ENCODE measurements at places on chromosomes 6 and 20.

- no peak for DNase-seq
Measured at GRCh38 chr6:90764001-90764400, 177.1 kb upstream of the MAP3K7 start.

- no peak for DNase-seq
Measured at GRCh38 chr6:12356983-12357972, 67.1 kb downstream of the EDN1 start.

DNA sequence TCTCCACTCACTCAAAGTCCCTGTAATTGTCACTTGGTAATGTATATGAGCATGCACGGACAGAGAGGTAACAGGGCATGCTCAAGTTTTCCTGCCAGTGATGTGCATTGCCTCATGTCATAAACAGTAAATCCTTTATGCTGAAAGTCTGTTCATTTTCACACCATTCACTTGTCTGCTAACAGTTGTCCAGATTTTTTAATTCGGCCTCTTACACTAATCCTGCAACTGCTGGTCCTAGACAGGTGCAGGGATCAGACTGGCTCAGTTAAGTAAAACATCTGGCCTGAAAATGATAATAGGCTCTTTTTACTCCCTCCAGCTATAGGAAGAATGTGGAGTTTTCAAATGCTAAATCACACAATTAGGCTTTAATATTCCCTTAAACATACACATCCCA, 185.4 kb upstream of the VGLL2 start:
- DNase-seq, result no peak

GRCh38 chr6:41199552-41200246, 1.2 kb downstream of the TREML2 start:
- no peak for DNase-seq

DNA sequence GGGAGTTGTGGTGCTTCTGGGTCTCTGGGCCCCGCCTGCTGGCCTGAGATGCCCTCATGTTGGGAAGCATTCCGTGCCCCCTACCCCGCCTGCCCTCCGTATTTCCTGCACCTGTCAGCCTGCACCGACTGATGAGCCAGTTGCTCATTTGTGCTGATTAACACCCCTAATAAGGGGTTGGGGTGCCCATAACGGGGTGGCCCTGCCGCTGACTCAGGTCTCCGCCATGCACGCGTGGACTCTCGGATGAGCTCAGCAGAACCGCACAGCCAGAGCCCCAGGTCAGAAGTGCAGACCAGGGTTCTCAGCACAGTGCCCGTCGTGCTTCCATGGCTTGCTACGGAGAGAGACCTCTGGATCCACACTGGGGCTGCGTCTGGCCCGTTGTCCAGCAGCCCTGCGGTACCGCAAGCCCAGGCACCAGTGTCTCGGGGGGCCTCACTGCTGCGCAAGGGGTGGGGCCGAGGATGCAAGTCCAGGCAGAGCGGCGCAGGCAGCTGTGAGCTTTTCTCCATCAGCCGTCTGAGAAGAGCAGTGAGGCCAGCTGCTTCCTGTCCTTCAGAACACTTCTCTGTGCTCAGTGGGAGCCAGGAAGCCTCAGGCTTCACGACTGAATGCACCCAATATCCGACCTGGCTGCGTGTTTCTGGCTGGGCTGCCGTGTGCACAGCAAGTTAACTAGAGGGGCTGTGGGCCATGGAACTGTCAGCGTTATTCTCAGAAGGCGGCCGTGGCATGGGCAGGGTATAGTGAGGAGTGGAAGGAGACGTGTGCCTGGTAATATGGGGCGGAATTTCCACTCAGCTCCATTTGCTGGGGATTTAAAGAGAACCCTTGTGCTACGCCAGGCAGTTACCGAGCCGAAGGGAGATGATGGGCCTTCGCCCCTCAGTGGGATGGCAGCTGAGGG, 18.6 kb downstream of the MTG2 start:
- DNase-seq, result no peak

DNA sequence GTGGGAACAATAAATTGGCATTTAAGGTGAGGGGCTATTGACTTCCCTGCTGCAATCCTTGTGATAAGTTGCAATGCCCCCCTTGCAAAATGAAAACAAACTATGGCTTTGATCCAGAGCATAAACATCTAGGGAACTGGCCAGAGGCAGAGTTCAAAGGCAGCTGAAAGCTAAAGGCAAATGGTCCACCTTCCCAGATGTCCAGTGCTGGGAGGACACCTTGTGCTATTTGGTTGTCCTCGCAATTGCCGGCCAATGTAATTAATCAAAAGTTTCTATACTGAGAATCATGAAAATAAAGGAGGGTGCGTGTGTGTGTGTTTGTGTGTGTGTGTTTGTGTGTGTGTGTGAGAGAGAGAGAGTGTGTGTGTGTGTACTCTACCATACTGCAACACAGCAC, 337.4 kb downstream of the CBLN4 start:
- DNase-seq, result no peak

DNA sequence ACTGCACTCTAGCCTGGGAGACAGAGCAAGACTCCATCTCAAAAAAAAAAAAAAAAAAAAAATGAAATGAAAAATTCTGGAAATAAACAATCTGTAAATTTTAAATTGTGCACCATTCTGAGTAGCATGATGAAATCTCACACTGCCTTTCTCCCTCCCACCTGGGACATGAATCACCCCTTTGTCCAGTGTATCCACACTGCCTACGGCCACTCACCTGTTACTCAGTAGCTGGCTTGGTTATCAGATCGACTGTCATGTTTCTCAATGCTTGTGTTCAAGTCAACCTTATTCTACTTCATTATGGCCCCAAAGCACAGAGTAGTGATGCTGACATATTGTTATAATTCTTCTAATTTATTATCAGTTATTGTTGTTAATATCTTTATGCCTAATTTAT, 58.7 kb upstream of the MTHFD1L start:
- no peak for DNase-seq

GRCh38 chr20:63518351-63518861, 2.2 kb upstream of the PPDPF start:
- DNase-seq, result no peak

DNA sequence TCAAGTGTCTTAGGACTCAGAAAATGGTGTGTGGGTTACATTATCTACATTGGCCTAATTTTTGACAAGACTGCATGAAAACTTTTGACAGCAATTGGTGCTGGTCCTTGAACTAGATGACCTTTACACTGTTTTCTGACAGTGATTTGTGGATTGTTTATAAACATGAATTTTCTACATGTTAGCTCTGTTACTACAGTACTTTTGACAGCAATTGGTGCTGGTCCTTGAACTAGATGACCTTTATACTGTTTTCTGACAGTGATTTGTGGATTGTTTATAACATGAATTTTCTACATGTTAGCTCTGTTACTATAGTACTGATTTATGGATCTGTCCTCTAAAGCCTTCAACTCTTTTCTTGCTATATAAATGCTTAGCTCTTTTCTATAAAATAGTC, 16.7 kb downstream of the KCTD20 start:
- no peak for DNase-seq

DNA sequence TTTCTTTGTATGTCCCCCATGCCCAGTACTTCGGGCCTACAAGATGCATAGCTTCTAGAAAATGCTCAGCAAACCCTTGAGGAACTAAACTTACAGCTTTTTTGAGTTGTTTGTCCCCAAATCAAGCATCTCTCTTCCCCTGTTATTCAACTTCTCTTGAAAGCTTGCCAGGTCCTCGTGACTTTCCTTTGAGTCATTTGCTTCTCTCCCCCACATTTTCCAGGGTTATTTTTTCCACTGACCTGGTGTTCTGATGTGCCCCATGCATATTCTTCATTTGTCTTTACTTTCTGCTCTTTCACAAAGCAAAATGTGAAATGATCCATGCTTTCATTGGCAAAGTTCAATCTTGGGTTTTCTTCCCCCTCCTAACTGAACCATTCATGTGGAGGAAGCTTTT, 204.8 kb downstream of the TFAP2A start:
- DNase-seq, result peak; percentile 45

DNA sequence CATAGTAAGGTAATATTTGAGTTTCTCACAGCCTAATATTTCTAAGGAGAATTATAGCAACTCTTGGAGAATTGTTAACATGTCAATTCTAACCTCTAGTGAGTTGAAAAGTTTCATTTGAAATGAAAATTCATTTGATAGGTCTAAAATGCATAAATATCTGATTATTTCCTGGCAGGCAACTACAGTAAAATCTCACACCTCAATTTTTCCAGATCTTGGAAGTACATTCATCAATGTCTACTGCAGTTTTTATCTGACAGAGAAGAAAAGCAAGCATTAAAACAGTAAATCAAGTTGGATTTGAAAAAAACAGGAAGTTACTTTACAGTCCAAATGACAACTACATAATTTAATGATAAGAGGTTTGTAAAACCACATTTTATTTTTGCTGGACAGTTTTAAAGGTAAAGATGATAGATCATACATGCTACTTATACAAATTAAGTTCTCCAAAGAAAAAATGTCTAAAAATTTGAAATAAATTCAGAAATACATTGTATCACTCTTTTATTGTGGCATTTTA, 631.3 kb downstream of the EYS start:
- DNase-seq, result no peak

DNA sequence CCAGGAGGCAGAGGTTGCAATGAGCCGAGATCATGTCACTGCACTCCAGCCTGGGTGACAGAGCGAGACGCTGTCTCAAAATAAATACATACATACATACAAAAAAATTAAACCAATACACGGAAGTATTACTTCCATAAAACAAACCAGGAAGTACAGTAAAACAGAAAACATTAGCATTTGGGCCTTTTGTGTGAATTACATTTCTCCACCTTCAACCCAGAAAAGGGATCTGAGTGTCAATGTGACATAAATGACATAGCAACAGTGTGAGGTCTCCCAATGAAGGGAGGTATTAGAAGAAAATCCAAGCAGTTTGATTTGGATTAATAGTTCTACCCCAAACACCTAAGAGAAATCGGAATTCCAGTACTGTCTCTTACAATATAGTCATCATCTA, 10.1 kb downstream of the CSNK2A1 start:
- DNase-seq, result no peak

- DNase-seq, result no peak
Measured at GRCh38 chr6:93468291-93468690, 48.9 kb upstream of the EPHA7 start.

DNA sequence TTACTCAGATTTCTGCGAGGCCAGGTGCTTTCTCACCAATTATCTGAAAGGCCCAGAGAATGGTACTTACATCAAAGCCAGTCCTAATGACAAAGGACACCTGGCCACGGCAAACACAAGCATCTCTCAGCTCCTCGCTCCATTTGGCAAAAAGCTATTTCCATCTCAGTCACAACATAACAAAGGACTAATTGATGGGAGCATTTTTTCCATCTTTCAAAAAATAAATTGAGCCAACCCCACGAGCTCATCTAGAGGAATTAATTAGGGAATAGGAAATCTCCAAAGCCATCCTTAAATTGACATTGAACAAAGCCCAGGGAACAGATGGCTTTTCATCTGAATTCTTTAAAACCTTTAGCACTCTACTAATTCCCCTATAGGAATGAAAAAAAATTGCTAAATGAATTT, 236.7 kb downstream of the HAO1 start:
- DNase-seq, result no peak

DNA sequence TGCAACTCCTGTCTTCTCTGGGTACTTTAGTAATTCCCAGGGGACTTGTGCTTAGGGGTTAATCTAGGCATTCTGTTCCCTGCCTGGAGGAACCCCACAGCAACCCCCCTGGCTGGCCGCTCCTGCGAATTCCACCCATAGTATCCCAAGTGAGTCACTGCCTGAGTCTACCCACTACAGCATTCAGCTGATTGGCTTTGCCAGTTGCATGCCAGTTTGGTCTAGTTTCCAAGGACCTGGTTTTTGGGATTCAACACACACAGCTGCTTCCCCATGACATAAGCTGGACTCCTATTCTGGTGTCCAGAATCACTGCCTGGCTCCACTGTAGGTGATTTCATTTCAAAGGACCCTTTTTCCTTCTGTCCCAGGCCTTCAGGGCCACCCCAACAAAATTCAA, 40.3 kb downstream of the PLCG1 start:
- DNase-seq, result peak; percentile 95

GRCh38 chr6:135583256-135583761, 85.8 kb upstream of the AHI1 start:
- peak; percentile 31 for DNase-seq

GRCh38 chr6:42969934-42970333, 9.0 kb downstream of the PEX6 start:
- no peak for DNase-seq

DNA sequence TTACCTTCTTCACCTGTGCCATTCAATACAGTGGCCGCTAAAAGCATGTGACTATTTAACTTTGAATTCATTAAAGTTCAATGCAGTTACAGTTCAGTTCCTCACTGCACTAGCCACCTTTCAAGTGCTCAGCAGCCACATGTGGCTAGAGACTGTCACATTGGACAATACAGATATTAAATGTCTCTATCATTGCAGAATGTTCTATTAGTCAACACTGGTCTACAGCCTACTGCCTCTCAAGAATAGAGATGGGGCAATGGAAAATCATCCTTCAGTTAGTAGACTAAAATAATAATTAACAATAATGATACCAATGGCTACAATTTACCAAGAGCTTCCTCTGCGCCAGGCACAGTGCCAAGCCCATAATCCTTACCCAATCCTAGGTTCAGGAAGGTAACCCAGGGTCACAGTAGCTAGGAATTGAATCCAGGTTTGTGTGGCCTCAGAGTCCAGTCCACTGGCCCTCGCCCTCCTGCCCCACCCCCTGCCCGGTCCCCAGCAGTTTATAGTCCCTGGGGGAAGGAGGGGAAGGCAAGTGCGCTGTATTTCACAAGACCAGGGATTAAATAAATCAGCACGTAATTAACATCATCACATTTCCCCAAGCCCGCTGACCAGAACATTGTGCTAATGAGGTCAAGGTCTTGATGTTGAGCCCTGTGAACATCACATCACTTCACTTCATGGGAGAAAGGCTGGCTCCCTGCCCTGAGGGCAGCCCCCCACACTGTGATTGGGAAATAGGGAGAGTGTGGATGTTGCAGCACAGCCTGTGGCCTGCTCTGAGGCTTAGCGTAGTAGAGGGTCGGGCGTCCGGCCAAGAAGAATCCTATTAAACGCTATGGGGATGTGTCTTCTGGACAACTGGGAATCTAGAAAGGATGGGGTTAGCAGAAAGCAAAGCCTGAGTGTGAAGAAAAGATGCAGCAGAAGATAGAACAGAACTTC, 147.2 kb downstream of the VEGFA start:
- no peak for DNase-seq

- no peak for DNase-seq
Measured at GRCh38 chr6:144653885-144654505, 368.9 kb downstream of the UTRN start.

- no peak for DNase-seq
Measured at GRCh38 chr6:14762077-14762476, 483.8 kb upstream of the JARID2 start.

DNA sequence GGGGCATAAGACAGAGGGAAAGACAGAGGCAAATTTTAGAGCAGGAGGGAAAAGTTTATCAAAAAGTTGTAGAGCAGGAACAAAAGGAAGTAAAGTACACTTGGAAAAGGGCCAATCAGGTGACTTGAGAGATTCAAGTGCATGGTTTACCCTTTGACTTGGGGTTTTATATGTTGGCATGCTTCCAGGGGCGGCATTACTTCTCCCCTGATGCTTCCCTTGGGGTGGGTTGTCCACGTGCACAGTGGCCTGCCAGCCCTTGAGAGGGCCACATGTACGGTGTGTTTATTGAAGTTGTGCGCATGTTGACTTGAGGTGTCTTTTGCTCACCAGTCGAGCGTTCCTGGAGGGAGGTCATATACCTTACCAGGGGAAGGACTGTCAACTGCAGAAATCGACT, 259.5 kb upstream of the JARID2 start:
- no peak for DNase-seq

Data from HS-27A (cell line).